ENCODE measurements at places on chromosomes 11 and 22.
A peak's percentile ranks its signal among the peaks of the same experiment; 100 is the strongest.

DNA sequence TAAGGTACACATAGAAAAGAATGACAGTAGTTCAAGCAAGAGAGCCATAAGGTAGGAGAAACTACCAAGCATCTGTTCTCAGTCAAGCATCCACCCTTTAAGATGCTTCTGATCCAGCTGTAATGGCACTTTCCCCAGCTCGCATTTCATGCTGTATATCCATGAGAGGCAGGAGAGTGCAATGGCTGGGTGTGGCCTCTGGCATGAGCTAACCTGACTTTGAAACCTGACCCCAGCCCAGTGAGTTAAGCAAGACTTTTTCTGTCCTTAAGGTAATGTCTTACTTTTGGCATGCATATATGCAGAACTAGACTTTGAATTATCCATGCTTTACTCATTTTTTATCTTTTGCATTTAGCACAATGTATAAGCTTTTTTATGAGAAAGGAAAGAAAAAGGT is 79.8 kb upstream of the CNTN5 start:
- 0 out of 2 replicates have a peak, but pooled peaks cover 3% of the 10 kb centered on the region for H3K4me1 ChIP-seq
- peak; percentile 64 for DNase-seq

- H3K4me3 ChIP-seq: peak overlapping the region; percentile 79
- H3K27me3 ChIP-seq: no peaks in the 10 kb centered on the region
- H3K27ac ChIP-seq: peak overlapping the region; percentile 37
- peaks cover 25% of the 10 kb centered on the region for H3K4me1 ChIP-seq
These were observed 1.5 kb downstream of the CASTOR1 start for GRCh38 chr22:30287648-30288418.

DNA sequence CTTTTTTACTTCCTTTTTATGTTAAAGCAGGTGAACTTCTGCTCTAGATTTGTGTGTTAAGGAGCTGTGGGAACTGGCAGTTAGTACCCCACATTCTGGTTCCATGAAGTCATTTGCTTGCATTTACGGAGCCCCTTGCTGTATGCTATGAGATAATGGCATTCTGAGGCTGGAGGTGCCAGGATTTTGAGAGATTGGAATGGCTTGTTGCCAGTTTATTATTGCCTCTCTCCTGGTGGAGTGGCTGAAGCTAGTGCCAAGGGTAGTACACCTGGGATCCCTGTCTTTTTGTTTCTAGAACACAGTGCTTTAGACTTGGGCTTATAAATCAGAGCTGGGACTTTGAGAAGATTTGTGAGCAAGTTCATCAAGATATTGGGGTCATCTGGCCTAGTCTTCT is 73.8 kb downstream of the STIM1 start:
- no peak for DNase-seq
- H3K4me1 ChIP-seq: 0 out of 2 replicates have a peak, but pooled peaks cover 6% of the 10 kb centered on the region
- H3K27me3 ChIP-seq: no peaks in the 10 kb centered on the region
- H3K4me3 ChIP-seq: no peak overlapping the region
- H3K27ac ChIP-seq: no peak overlapping the region

GRCh38 chr11:46250745-46251052 is 26.8 kb upstream of the CREB3L1 start:
- peaks cover 24% of the 10 kb centered on the region for H3K4me1 ChIP-seq
- no peak for DNase-seq
- no peak overlapping the region for H3K27ac ChIP-seq
- no peaks in the 10 kb centered on the region for H3K27me3 ChIP-seq
- H3K36me3 ChIP-seq: no peaks in the 10 kb centered on the region

GRCh38 chr22:20137671-20138416 is 6.2 kb downstream of the ZDHHC8 start:
- H3K36me3 ChIP-seq: no peaks in the 10 kb centered on the region
- no peak overlapping the region for H3K4me3 ChIP-seq
- H3K27me3 ChIP-seq: no peaks in the 10 kb centered on the region
- H3K4me1 ChIP-seq: peaks cover 2% of the 10 kb centered on the region

Measured in PC-3 (cell line).